ENCODE measurements at places on chromosomes 12 and 14. TPM values are rescaled to one million over a fixed set of nuclear protein-coding genes. Genes with fewer than 3 reads are reported as not detected.

The OR4E2 gene
- not detected for polyA plus RNA-seq

The ACSM4 gene
- polyA plus RNA-seq: not detected

The BBS10 gene
- polyA plus RNA-seq: not detected

The SIX1 gene
- not detected for polyA plus RNA-seq

DNA sequence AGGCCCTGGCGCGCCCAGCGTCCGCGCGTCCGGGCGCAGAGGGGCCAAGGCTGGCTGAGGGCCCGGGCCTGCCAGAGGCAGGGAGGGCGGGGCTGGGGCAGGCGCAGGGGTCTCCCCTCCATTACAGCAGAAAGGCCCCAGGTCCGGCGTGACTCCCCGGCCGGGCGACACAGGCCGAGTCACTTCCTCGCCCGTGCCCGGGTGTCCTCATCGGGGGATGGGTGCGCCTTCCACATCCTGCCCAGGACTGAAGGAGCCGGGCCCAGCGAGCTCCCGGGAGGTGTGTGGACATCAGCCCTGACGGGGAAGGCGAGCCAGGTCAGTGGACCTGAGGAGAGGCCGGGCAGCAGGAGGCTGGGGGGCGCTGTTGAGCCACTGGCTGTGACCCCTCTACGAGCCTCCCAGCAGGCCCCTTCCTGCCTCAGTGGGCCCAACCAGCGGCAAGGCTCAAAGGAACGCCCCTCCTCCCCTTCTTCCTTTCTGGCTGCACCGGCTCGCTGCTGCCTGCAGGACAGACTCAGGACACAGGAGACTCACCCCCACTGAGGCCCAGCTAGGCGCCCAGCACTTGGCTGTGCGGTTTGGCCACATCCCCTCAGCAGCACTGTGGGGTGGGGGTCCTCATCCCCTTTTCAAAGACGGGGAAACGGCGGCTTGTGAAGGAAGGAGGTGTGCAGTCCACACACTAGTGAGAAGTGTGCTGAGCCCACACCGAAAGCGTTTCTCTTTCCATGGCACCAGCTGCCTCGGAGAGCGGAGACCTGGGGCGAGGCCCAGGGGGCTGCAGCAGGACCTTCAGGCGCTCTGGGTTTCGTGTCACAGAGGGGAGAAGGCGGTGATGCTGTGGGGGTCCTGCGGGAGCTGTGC is 606 bp downstream of the TNFAIP2 start:
- DNase-seq: no peak
